ENCODE measurements at places on chromosomes 3 and 15. TPM values are rescaled to one million over a fixed set of nuclear protein-coding genes. Genes with fewer than 3 reads are reported as not detected.

Gene ADAMTSL3
- 1.2 TPM for total RNA-seq

Gene RBM6
- 58.0 TPM for total RNA-seq

Gene PPP4R2
- 86.3 TPM for total RNA-seq

Gene CSPG5
- total RNA-seq = 0.71 TPM

Gene CTDSPL
- 38.8 TPM for total RNA-seq

Gene STXBP5L
- total RNA-seq = not detected

Gene RLBP1
- not detected for total RNA-seq

Gene TMOD2
- 5.3 TPM for total RNA-seq

Gene IGDCC3
- not detected for total RNA-seq

Gene GRK7
- not detected for total RNA-seq

Data from MCF 10A (cell line).